Activated naive CD4-positive, alpha-beta T cell treated with anti-CD3 and anti-CD28 coated beads, Interleukin-2, amount 10 ng/mL, durations not matched to agents 5 hours and 36 hours (primary cell): ENCODE measurements at places on chromosomes 7 and 10. TPM values are rescaled to one million over a fixed set of nuclear protein-coding genes. Genes with fewer than 3 reads are reported as not detected.

The PRSS58 gene
- not detected for total RNA-seq

The EVX1 gene
- total RNA-seq = not detected

The FRAT1 gene
- 8.7 TPM for total RNA-seq

The ACSL5 gene
- 51.6 TPM for total RNA-seq

The ELOVL3 gene
- total RNA-seq = not detected

The FAM241B gene
- 5.2 TPM for total RNA-seq

The GPR146 gene
- total RNA-seq = 8.7 TPM

The COL13A1 gene
- total RNA-seq = not detected

The ZNF789 gene
- total RNA-seq = 26.8 TPM

The PCDH15 gene
- total RNA-seq = not detected

The NPFFR1 gene
- total RNA-seq = not detected

The GPR37 gene
- total RNA-seq = not detected

The GDF2 gene
- total RNA-seq = not detected

The TET1 gene
- total RNA-seq = 2.9 TPM

The CPA2 gene
- total RNA-seq = not detected

The SEC61A2 gene
- 11.6 TPM for total RNA-seq

The CALCR gene
- total RNA-seq = not detected

The GLI3 gene
- not detected for total RNA-seq

The TFPI2 gene
- total RNA-seq = not detected

The GHRHR gene
- total RNA-seq = not detected

The SPRN gene
- total RNA-seq = not detected

The MRPS17 gene
- 13.3 TPM for total RNA-seq

The PRLHR gene
- total RNA-seq = not detected

The CTAGE6 gene
- total RNA-seq = 1.8 TPM

The ASAH2 gene
- total RNA-seq = 1.6 TPM

The UTF1 gene
- total RNA-seq = not detected

The ZPBP gene
- total RNA-seq = not detected

The TMEM229A gene
- total RNA-seq = not detected

The CADPS2 gene
- not detected for total RNA-seq

The PRR15 gene
- total RNA-seq = not detected

The RNF148 gene
- total RNA-seq = not detected

The PHF14 gene
- total RNA-seq = 31.4 TPM

The RSPH10B2 gene
- not detected for total RNA-seq

The GTPBP4 gene
- 47.5 TPM for total RNA-seq

The CABCOCO1 gene
- total RNA-seq = not detected

The GNGT1 gene
- not detected for total RNA-seq
